ENCODE measurements at places on chromosomes 3 and 15.

GRCh38 chr15:69299451-69299886 lies 757 bp downstream of the PAQR5 start:
- no peak for DNase-seq

- no peak for DNase-seq
These were observed 14.4 kb upstream of the ANKRD28 start for GRCh38 chr3:15812183-15812582.

- no peak for DNase-seq
These were observed 62.1 kb upstream of the SPRED1 start for GRCh38 chr15:38190501-38190900.

- no peak for DNase-seq
These were observed 1.4 kb downstream of the ARID3B start for GRCh38 chr15:74542166-74543042.

DNA sequence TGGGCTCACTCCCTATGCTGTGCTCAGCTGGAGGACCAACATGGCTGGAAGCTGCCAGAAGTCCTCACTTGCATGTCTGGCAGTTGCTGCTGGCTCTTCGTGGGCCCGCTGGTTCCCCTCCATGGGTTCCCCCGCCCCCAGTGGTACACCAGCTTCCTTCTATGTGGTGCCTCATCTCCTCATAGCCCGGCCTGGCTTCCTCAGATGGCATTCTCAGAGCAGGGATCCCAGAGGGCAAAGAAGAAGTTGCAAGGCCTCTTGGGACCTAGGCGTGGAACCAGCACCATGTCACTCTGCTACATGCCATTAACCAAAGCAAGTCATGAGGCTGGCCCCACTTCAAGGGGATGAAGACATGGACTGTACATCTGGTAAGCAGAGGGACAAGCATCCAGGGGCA lies 2.9 kb upstream of the CFAP92 start:
- no peak for DNase-seq

DNA sequence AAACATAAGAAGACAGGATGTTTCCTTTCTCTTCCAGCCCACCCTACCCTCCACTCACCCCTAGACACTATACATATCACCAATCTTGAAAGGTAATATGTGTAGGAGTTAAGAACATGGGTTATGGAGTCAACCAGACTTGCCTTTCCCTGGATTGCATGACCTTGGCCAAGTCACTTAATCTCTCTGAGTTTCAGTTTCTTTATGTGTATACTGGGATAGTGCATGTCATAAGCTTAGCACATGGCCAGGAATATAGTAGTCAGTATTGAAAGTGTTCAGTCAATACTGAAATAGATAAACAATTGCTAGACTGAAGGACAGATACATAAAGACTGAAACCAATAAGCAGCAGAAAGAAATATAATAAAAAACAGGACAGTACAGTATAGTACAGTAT lies 283.2 kb upstream of the STT3B start:
- DNase-seq: no peak

- no peak for DNase-seq
These were observed 113.5 kb upstream of the SLC7A14 start for GRCh38 chr3:170699158-170700053.

- peak; percentile 64 for DNase-seq
These were observed 36.2 kb downstream of the BBS4 start for GRCh38 chr15:72722071-72722696.

GRCh38 chr15:39966521-39966920 lies 32.6 kb downstream of the EIF2AK4 start:
- DNase-seq: no peak

GRCh38 chr3:111998636-111999483 lies at the start of gene TAGLN3:
Gene TAGLN3, plus strand, starts transcription at chr3:111998922. Its CDS starts 501 bp downstream, at chr3:111999423.
- peak; percentile 72 for DNase-seq

GRCh38 chr3:64674591-64675076 lies 13.2 kb downstream of the ADAMTS9 start:
- DNase-seq: no peak

- no peak for DNase-seq
These were observed 414.5 kb upstream of the MDFIC2 start for GRCh38 chr3:70726961-70727360.

- DNase-seq: no peak
These were observed 37.0 kb downstream of the ZNF710 start for GRCh38 chr15:90037961-90038631.

GRCh38 chr3:123124971-123125370 lies 58.1 kb downstream of the PDIA5 start:
- no peak for DNase-seq

- no peak for DNase-seq
These were observed 722 bp downstream of the MYZAP start for GRCh38 chr15:57592426-57592825.

GRCh38 chr15:31346367-31347066 lies 19.9 kb downstream of the KLF13 start:
- no peak for DNase-seq

- DNase-seq: no peak
These were observed 67.9 kb upstream of the HEG1 start for GRCh38 chr3:125123451-125124305.

- DNase-seq: no peak
These were observed 86.5 kb downstream of the B3GNT5 start for GRCh38 chr3:183339461-183340086.

DNA sequence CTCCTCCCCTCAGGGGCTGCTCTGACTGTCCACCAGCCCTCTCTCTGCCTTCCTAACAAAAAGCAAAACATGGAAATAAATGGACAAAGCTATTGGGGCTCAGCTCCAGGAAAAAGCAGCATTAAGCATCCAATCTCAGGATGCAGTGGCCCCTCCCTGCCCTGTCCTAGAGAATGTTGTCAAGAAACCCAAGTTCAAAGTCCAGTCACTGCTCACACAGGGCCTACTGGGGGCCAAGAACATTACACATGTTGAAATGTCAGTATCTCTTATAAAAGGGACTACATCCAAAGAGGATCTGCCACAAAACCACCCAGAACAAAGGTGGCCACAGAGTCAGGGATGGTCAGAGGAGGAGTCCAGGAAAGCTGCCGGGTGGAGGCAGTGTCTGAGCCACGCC lies 7.6 kb upstream of the GRIP2 start:
- DNase-seq: no peak

- no peak for DNase-seq
These were observed 309.9 kb upstream of the RASGRP1 start for GRCh38 chr15:38874464-38874863.

DNA sequence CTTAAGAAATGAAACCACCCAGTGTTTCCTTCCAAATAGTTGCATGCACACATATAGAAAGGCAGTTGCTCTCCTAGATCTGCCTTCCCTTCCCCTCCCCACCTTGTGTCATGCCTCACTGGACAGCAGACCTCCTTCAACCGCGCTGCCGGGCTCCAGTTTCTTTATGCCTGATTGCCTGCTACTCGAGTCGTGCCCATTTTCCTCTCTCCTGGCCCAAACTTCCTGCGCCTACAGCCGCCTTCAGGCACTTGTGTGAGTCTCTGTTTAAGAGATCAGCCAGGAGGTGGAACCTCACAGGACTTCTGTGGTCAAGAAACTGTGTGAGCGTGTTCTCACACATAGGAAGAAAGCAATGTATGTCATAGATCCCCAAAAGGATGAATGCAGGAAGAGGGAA lies 8.8 kb upstream of the FAM107A start:
- DNase-seq: no peak

- DNase-seq: no peak
These were observed 19.8 kb downstream of the SCAP start for GRCh38 chr3:47455806-47456452.

DNA sequence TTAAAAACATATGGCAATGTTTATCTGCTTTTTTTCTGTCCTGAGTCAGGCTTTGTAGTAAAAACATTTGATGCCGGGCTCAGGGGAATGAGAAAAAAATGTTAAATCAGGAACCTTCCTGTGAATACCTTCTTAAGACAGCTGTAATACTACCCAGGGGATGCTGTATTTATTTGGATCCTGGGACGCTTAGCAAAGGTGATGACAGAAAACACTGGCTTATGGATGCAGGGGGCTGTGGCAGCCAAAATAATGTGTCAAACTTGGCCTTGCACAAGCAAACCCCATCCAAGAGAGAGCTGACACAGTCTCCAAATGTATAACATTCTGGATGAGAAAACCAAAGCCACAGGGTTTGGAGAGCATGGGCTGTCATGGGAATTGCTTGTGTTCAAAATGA lies 438.2 kb upstream of the PROK2 start:
- DNase-seq: no peak

DNA sequence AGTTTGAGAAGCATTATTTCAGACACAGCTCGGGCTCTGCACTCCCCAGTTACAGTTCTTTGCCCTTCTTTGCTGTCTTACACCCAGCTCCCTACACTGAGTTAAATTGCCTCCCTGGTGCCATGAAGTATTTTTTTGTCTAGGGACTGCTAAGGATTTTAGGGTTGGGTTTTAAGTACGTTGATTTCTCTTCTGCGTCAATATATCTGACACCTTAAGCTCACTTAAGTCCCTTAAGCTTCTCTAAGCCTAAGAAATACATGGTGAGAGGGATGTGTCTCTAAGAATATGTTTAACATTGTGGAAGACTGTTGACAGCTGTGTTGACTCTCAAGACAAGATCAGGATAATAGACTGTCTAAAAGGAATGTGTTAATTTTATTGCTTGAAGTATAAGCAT lies 400.5 kb downstream of the PTPRG start:
- no peak for DNase-seq

DNA sequence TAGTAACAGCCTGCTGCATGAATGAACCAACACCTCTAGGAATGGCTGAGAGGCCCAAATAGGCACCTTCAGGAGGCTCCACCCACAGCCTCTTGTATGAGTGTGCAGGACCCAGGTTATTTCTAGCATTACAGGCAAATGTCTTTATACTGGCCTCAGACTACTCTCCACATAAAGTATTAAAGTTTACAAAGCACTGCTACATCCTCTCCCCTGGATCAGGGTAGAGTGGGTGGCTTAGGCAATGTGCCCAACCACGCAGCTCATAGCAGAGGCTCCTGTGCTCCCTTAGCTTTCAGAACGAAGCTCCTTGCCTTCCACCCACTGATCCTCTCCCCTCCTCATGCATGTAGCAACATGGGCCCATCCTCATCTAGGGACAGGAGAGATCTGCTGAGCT lies 16.3 kb downstream of the TMEM43 start:
- no peak for DNase-seq

GRCh38 chr15:44798826-44799225 lies 62.5 kb downstream of the TRIM69 start:
- DNase-seq: no peak
